ENCODE measurements at places on chromosomes 5 and 9. TPM values are rescaled to one million over a fixed set of nuclear protein-coding genes. Genes with fewer than 3 reads are reported as not detected.

DNA sequence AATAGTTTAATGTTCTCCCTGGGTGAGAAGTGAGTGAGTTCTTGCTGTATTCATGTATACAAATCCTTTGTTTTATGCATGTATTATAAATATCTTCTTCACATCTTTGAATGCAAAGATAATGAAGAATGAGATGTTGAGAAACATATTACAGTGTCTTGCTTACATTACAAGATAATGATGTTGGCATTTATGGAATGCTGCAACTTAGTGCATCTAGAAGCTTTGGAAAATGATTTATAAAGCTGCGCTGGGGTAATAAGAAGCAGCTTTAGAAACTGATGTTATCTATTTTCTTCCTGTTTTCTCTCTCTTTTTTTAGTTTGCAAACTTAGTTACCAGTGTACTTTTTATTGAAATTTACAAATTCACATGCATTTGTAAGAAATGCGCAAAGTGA is 673.4 kb downstream of the KCTD16 start:
- DNase-seq: no peak

DNA sequence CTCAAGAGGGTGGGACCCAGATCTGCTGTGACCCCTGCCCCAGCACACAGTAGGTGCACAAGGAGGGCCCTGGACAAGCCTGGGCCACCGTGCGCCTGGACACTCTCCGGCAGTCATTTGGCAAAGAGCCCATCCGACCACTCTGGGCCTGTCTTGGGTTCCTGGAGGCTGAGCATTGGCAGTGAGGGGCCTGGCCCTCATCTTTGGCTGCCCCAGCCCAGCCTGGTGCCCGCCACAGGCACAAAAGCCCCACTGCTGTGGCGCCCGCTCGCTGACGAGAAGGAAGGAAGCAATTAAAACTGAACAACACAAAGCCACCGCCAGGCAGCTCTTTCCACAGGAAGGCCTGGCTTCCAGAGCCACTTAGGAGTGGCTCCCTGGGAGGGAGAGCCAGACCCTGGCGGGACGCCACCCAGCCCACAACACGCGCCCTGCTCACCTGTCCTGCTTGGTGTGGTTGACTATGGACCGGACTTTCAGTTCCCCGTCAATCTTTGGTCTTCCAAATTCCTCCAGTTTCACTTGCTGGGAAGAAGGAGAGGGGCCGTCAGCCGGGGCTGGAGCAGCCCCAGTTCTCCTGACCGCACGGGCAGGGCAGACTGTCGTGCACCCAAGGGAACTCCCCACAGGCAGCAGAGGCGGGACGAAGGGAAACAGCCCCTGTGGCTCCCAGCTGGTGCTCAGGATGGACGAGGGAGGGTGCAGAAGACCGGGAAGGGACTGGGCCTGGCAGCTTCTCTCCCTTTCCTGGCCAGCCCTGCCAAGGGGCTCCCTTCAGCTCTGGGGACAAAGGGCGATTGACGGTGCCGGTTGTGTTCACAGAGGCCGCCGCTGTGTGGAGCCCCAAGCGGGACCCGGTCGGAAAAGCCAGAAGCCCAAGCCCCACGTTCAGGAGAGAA is 50.9 kb upstream of the SARDH start:
- DNase-seq: peak; percentile 87

- DNase-seq: no peak
These were observed 125.0 kb upstream of the LPCAT1 start for GRCh38 chr5:1648806-1649205.

DNA sequence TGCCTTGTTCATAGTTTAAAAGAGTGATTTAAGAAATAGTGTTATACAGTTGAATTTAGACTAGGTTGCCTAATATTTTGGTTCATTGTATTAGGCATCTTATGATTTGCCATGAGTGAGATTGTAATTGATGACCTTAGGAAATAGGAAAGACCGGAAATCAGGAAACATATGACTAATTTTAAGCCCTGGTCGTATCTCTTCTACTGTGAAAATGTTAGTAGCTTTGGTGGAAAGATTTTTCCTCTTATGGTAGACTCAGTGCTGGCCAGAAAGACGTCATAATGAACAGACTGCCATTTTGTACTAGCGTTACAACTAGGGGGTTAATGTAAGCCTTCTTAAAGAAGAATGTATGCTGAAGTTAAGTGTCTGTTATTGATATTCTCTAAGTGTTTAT is 21.7 kb downstream of the SMARCA2 start:
- DNase-seq: no peak

- DNase-seq: no peak
These were observed 189.8 kb downstream of the WDR70 start for GRCh38 chr5:37568893-37569292.

- no peak for DNase-seq
These were observed 488 bp downstream of the SKIC3 start for GRCh38 chr5:95554331-95554646.

- peak; percentile 54 for DNase-seq
These were observed 66.4 kb upstream of the PLPP1 start for GRCh38 chr5:55601204-55601618.

FKTN gene
- 10.6 TPM for total RNA-seq

GLRA1 gene
- not detected for total RNA-seq

CDKN2B-AS1 gene
- total RNA-seq: 0.38 TPM

CCNO gene
- 11.4 TPM for total RNA-seq

HINT2 gene
- 58.2 TPM for total RNA-seq
